ENCODE measurements at places on chromosomes 5 and 9.

DNA sequence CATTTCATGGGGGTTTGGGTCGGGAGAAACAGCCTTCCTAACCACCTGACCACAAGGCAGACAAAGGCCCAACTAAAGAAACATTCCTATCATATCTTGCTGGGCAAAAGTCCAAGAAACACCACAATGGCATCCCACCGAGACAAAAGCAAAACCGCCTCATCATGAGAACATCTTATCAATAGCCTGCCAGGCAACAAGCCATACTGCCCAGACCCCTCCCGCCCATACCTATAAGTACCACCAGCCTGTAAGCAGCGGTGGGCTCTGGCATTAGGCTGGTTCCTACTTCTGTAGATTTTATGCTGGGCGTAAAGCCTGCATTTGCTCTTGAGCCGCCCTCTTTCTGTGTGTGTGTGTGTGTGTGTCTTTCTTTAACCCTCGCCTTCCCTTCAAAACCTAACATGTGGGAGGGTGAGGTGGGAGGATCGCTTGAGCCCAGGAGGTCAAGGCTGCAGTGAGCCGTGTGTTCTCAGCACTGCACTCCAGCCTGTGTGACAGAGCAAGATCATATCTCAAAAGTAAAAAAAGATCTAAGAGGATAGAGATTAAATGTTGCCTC lies 56.9 kb downstream of the PDE6A start:
- no peak for DNase-seq

GRCh38 chr5:176647843-176648473 lies 674 bp downstream of the TSPAN17 start:
- no peak for DNase-seq

- no peak for DNase-seq
These were observed 4.8 kb upstream of the G3BP1 start for GRCh38 chr5:151766975-151767374.

DNA sequence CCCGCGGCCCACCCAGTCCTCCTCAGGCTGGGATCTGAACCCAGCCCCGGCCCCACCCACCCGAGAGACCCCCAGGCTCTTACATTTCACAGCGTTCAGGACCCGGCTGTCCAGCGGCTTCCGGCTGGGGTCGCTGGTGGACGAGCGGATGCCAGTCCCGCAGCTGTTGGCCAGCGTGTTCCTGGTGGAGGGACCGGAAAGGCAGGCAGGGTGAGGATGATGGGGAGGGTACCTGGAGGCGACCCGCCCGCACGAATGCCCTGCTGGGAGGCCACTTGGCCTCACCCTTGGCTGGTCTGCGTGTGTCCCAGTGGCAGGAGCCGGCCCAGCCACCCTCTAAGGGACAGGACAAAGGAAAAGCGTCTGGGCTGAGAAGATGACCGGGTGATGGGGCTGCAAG lies 51.9 kb upstream of the UBAC1 start:
- no peak for DNase-seq

DNA sequence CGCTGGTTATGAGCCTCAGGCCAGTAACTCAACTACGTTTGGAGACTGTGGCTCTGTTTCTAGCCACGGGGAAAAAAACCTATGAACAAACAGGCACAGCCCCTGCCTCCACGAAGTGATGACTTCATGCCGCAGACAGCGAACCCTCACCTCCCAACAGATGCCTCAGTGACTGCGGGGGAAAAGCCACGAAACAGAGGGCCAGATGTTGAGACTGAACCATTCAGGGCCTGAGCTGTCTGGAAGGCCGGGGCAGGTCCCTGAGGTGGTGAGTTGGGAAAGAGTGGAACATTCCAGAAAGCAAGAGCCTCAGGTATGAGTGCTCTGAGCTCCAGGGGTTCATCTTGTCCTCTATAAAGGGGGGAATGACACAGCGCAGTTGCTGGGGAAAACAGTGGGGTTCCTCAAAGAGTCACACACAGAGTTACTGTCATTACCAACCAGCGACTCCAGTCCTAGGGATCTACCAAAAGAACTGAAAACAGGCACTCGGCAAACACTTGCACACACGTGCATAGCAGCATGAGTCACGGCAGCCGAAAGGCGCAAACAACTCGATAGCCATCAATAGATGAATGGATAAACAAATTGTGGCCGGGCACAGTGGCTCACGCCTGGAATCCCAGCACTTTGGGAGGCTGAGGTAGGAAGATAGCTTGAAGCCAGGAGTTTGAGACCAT lies 15.3 kb downstream of the PLPP7 start:
- DNase-seq = no peak

DNA sequence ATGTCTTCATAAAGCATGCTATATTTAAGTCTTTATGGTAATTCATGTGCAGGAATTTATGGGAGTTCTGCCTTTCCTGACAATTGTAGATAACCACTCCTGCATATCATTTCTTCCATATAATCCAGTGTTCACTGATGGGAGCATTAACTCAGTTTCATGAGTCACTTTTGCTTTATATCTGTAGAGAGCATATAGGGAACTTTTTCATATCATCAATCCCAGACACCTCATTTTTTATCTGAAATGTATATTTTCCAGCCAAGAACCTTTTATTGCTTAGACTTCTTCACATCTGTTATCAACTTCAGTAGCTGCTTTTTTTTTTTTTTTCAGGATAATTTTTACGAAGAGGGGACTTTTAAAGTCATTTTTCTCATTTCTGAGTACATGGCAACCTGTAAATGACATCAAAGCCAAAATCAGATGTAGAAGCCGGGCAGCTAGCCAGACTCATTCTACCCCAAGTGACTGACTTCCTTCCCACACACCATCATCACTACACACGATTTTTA lies 41.1 kb downstream of the NFX1 start:
- DNase-seq = no peak

- no peak for DNase-seq
These were observed 24.0 kb upstream of the CDKN2B start for GRCh38 chr9:22033012-22033630.

GRCh38 chr5:54090495-54091120 lies 219.8 kb downstream of the ARL15 start:
- DNase-seq = no peak

GRCh38 chr9:132008184-132008803 lies 71.4 kb downstream of the MED27 start:
- DNase-seq = no peak

DNA sequence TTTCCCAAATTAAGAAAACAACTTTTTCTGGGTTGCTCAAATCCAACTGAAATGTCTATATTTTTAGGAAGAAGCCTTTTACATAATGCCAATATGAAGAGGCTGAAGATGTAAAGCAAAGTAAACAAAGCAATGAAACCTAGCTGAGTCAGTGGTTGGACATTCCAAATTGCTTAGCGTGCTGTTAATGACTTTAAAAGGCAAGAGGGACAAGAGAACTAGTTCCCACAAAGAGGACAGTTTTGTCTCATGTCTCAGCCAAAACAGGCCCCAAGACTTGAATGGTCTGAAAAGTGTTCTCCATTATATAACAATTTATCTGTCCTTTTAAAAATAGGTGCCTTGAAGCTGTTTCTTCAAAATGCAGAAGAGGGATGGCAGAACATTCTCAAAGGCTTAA lies 407.0 kb downstream of the ENC1 start:
- DNase-seq = no peak

GRCh38 chr5:19619571-19619970 lies 368.4 kb downstream of the CDH18 start:
- DNase-seq = no peak
